Non-pigmented ciliary epithelial cell (primary cell): ENCODE measurements at places on chromosomes 3 and 15.
A peak's percentile ranks its signal among the peaks of the same experiment; 100 is the strongest.

DNA sequence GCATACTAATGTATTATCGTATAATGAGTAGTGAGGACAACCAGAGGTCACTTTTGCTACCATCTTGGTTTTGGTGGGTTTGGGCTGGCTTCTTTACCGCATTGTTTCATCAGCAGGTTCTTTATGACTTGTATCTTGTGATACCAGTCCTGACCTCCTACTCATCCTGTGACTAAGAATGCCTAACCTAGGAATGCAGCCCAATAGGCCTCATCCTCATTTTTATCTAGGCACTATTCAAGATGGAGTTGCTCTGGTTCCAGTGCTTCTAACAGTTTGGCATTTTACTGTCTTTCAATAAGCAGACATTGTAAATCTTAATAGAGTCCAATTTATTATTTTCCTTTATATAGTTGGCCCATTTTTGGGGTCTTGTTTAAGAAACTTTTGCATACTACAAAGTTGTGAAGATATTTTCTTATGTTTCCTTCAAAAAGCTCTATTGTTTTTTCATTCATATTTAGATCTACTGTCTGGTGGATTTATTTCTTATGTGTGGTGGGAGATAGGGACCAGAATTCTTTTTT is 60.8 kb upstream of the RNU6-1 start:
- no peak for DNase-seq

DNA sequence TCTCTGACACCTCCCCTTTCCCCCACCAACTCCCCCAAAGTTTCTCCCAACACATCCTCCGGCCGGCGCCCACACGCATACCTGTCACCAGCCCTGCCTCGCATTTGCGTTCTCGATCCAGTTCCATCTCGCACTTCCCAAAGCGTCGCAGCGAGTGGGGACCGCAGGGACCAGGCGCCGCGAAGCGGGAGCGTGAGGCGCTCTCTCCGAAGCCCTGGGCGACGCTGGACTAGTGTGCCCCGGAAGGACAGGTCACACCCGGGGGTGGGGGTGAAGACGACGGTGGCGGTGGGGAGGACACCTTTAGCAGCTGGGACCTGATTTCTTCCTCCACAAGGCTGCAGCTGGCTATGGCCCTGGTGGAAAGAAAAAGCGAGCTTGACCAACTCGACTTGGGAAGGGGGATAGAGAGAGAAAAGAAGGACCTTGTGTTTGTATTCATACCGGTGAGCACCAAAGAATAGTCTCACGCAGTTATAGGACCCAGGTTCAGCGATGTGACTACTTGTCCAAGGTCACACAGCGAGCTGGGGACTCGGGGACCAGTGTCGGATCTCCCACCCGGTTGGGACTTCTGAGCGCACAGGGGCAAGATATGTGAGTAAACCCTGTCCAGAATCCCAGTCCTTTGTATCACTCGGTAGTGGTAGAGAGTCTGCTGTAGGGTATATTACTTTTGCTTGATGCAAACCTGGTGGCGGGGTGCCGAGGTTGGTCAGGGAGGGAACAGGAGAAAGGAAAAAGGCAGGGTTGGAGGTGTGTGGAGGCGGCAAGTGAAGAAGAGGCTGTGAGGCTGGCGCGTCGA is 607 bp upstream of the GHSR start:
- DNase-seq: no peak

DNA sequence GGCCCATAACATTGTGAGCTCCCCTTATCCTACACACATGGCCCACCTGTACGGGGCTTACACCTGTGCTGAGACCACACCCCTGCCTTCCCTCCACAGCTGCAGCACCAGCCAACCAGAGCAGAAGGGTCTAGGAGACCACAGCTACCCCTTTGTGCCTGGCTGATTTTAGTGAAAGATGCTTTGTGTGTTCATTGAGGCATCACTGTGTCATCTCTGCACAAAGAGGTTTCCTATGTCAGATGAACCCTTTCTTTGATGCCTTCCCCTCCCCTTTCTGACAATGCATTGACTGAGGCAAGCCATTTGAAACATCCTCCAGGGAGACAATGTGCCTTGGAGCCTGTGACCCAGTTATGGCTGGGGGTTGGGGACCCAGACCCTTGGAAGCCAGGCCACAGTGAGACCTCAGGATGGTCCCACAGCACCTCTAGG is 54.9 kb upstream of the SLC7A14 start:
- no peak for DNase-seq

DNA sequence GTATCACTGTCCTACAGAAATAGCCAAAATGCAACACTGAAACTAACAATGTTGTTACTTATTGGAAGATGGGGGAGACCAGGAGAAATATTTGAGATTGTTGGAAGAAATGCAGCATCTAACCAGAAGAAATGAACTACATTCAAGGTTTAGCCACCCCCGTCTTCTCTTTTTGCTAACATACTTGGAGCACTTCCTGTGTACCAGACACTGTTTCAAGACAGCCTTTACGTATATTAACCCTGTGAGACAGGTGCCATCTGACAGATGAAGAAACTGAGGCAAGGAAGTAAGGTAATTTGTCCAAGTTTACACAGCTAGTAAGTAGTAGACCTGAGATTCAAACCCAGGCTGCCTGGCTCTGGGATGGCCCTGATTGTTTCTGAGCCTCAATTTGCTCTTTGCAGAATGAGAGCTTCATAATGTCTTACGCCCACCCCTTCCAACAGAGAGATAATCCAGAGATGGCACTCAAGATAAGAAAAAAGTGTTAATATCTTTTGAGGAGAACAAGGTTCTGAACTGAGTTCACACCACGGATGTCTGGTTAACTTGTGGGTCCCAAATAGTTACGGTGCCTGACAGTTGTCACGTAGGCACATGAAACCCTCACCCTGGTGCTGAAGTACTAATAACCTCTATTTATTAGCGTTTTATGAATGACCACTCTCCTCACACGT is 26.1 kb downstream of the RASGRP1 start:
- no peak for DNase-seq

DNA sequence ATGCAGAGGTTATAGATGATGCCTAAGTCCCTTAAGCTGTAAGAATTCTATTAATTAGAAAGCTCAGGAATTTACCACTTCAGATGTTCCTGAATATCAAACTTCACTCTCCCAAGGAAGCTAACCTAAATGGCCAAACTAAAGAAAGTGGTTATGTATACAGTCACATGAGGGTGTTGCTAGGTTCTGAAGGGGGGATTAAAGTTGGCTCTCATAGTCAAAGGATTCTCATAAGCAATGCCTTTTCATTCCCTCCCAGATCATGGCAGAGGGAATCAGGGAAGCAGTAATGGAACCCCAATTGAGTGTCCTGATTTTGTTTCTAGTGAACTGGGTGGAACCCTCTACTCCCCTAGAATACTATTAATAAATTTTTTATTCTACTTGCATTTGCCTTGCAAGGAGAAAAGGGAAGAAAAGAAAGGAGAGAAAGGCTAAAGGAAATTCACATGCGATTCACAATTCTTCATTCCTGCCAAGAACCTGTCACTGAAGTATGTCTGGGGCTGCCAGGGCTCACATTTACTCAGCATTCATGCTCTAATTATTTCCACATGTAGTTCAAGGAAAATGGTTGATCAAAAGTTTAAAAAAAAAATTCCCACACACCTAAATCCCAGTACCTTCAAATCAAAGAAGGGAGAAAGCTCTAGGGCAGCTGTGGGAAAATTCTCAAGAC is 25.1 kb downstream of the FSTL1 start:
- peak; percentile 67 for DNase-seq

DNA sequence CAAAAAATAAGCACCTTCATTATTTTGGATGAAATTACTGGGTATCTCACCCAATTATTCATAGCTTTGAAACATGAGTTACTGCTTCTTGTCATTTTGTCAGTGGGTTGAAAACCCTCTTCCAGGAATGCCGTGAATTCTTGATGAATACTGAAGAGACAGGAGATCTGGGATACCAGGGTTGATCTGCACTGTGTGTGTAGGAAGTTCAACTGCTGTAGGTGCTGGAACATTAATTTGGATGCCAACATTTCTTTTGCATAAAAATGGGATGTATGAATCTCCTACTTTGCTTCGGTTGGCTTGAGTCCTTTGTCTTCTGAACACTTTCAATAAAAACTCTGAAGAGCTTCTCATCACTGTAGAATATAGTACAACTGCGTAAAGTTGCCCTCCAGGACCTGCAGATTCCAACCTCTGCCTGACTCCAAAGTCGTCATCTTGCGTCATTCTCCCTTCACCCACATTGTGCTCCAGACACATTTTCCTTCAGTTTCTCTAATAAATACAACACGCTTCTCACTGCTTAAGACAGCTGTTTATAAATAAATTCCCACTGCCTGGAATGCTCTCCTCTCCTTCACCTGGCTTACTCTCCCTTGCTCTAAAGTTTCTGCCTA is 312.7 kb upstream of the TGFBR2 start:
- no peak for DNase-seq

- DNase-seq: no peak
Measured at GRCh38 chr3:81354119-81354518, 407.3 kb downstream of the GBE1 start.

DNA sequence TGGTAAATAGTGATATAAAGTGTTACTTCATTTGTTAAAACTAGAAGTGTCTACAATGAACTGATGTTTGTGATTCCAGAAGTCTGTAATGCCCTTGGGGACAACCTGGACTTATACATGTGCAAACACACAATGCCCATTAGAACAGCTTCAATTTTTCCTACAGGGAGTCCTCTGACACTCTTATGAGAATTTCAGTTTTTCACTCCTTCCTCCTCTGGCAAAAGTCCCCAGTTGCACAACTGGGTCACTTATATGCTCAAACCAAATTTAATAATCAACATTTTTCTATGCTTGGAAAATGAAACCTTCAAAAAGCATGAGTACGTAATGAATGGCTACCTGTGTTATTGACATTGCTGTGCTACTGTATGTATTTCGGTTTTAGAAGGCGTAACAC is at the start of gene OR5H15:
Gene OR5H15 (plus strand): TSS at position 301 of the 400 bp plus-strand sequence. CDS start 2,004 bp downstream, outside the sequence.
- no peak for DNase-seq

DNA sequence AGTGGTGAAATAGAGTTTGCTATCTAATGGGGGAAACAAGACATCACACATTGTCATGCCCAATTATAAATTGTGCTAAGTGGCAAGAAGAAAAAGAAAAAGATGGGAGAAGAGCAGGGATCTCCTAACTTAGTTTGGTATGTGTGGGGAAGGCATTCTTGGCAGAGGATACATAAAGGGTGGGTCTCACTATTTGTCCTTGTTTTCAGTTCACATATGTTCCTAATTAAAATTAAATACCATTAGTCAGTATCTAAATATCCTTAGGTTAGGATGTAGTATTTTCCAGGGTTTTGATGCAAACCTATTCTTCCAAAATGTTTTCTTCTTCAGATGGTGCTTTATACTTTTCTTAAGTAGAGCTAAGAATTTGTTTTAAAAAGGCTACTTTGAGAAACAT is 173.7 kb downstream of the B3GALNT1 start:
- DNase-seq: no peak

- peak; percentile 45 for DNase-seq
Measured at GRCh38 chr3:4828279-4829030, 150.8 kb upstream of the BHLHE40 start.

GRCh38 chr3:113676261-113676660 is 20.2 kb downstream of the USF3 start:
- DNase-seq: no peak

GRCh38 chr3:155525324-155525833 is 219.5 kb downstream of the PLCH1 start:
- DNase-seq: no peak

DNA sequence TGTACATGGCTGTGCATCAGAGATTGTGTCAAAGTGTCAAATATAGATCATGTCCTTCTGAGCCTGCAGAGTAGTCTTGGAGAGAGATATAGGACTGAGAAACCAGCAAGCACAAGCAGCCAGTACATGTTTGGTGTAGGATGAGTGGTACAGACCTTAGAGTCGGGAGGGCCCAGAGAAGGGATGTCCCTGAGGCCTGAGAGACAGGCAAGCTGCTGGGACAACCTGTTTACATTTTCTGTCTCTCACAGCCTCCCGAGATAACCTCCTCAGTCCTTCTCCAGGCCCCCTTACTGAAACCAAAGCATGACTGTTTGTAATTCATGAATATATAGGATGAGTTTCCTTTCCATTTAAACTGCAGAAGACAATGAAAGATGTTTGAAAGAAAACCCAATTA is 182.4 kb upstream of the STT3B start:
- DNase-seq: no peak

GRCh38 chr15:51856714-51857380 is 27.4 kb downstream of the TMOD3 start:
- DNase-seq: no peak
